ENCODE measurements at places on chromosomes 12 and 14.

GRCh38 chr14:21524575-21525490, 1.3 kb downstream of the SALL2 start:
- no peak for DNase-seq

- DNase-seq = no peak
Observed at GRCh38 chr12:52648012-52648550, 3.9 kb downstream of the KRT2 start.

DNA sequence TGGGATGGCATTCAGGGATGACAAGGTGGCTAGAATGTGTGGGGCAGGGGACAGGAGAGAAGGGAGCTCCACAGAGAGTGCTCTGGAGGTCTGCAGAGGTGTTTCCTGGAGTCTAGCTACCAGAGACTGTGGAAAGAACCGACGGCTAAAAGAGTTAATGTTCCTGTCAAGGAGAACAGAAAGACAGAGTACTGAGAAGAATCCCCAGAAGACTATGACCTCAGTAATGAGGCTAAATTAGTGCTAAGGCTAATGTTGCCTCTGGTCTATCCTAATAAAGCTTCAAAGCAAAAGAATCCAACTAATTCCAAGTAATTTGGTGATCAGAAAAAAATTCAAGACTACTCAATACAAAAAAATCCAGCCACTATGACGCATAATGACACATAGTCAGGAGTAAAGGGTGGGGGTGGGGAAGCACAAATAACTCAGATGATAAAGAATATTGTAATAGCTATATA, 44.7 kb downstream of the FERMT2 start:
- peak; percentile 94 for DNase-seq

DNA sequence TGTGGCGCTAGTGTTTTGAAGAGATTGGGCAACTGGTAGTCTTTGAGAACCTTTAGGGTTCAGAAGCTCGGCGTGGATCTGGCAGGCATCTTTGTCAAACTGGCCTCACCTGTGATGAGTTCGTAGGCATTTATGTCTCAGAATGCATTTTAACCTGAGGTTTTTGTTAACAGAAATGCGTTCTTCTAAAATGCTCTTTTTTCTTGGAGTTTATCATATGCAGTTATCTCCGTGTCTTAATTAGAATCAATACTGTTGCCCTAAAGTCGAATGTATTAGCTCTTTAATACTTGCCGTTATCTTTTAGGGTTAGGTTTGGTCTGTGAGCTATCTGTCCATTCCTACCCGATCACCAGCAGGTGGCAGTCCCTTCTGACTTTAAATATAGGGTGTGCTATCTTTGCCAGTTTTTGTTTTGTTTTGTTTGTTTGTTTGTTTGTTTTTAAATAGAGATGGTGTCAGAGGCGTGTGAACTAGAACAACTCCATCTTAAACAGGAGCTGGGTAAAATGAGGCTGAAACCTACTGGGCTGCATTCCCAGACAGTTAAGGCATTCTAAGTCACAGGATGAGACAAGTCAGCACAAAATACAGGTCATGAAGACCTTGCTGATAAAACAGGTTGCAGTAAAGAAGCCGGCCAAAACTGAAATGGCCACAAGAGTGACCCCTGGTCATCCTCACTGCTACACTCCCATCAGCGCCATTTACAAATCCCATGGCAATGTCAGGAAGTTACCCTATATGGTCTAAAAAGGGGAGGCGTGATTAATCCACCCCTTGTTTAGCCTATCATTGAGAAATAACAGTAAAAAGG, 1.4 kb downstream of the ATF1 start:
- DNase-seq = peak; percentile 63

DNA sequence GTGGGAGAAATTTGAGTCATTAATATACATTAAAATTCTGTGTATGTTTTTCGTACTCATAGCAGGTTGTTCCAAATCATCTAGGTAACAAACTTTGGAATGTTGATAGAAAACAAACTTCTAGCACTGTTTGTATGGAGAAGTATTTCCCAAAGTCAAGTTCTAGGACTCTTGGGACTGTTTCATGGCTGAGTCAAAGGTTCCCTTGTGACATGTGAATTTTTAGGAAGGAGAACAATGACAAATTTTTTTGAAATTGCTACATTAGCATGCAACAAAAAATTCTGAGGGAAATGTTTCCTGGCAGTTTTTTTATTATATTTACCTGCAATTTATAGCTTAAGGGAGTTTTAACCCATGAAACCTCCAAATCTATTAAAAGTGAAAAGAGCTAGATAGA, 73.8 kb downstream of the RASSF8 start:
- DNase-seq = no peak

DNA sequence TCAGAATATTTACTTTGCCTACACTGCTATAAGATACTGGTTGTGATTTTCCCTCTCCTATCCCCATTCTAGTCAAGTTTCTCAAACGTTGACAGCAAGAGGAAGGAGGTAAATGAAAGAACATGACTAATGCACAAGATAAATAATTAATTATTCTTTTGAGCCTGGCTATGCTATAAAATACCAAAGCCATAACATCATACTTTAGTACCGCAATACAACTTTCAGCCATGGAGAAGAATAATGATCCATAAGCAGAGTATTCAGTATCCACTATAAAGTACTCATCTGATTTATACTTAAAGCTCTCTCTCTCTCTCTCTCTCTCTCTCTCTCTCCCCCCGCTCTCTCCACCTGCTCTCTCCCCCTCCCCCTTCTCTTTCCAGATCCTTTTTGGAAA, 41.3 kb downstream of the TDG start:
- DNase-seq = peak; percentile 84

DNA sequence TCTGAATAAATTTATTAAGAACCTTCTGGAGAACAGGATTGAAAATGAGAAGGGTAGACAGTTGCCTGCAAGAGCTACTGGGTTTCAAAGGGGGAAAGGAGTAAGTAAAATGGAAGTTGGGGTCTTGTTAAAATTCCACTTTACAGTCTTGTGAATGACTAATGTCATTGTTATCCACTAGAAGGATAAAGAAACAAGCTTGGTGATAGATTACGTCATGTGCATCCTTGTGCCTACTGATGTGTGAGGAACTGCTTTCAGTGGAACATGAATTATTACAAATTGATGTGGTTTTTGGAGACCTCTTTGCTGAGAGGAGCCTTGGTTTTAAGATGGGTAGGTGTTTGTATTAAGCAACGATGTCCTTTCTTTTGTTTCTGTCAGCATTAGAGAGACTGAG, 272.5 kb upstream of the PRICKLE1 start:
- DNase-seq = peak; percentile 34

GRCh38 chr14:24395609-24396582, 2.9 kb upstream of the NYNRIN start:
- DNase-seq = peak; percentile 24

GRCh38 chr14:46054526-46054925, 597.1 kb downstream of the RPL10L start:
- peak; percentile 83 for DNase-seq

DNA sequence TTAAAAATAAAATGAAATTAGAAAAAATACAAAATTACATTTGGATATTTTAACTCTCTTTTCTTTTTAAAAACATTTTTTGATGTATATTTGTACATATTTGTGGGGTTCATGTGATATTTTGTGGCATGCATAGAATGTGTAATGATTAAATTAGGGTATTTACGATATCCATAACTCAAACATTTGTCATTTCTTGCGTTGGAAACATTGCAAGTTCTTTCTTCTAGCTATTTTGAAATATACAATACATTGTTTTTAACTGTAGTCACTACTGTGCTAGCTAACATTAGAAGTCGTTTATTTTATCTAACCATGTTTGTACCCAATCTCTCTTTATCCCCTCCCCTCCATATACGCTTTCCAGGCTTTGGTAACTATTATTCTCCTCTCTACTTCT, 13.9 kb upstream of the EIF2S3B start:
- no peak for DNase-seq

- DNase-seq = peak; percentile 31
Observed at GRCh38 chr12:116878567-116879508, 2.4 kb downstream of the HRK start.

GRCh38 chr12:64352181-64352580, 38.4 kb downstream of the C12orf56 start:
- no peak for DNase-seq

GRCh38 chr12:40215982-40216381, 8.8 kb upstream of the LRRK2 start:
- DNase-seq = no peak

GRCh38 chr14:65943916-65944410, 531.4 kb downstream of the FUT8 start:
- no peak for DNase-seq

DNA sequence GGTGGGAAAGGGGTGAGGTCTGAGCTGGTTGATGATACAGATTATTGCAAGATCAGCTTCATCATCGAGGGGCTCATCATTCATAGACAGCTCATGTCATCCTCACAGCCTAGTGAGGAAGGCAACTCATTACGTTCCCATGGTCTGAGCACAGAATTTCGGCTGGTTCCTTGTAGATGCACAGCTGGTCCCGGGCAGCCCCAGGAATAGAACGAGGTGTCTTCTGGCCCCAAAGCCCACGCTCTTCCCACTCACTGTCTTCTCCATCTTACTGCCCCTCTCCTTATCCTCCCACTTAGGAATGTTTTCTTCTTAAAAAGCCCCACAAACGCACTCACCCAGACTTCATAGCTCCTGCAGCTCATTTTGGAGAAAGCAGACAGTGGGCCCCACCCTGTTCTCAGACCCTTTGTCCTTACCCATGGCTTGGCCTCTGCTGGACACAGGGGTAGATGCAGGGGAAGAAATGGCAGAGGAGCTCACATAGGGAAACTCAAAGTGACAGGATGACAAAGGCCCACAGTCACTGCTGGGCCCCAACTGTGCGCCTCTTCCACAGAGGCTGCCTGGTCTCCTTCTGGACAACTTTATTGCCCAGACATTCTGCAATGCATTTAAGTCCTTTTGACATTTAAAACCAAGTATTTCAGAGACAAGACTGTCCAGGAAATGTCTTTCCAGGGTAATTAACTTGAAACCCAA, 162.2 kb downstream of the ADGRD1 start:
- DNase-seq = no peak

DNA sequence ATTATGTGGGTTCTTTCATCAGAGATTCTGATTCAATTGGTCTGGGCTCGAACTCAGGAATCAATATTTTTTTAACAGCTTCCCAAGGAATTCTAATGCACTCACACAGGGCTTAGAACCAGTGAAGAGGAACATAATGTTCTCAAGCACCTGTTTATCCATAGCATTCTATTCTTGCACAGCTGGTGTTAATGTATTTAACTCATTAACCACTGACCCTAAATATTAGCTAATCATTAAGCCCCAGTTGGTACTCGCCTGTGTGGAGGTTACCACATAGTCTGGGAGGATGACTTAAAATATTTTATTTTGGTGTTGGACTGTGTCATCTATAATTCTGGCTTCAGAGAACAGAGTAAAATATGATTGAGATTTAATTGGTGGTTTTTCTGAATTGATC, 45.3 kb downstream of the LRP6 start:
- no peak for DNase-seq

DNA sequence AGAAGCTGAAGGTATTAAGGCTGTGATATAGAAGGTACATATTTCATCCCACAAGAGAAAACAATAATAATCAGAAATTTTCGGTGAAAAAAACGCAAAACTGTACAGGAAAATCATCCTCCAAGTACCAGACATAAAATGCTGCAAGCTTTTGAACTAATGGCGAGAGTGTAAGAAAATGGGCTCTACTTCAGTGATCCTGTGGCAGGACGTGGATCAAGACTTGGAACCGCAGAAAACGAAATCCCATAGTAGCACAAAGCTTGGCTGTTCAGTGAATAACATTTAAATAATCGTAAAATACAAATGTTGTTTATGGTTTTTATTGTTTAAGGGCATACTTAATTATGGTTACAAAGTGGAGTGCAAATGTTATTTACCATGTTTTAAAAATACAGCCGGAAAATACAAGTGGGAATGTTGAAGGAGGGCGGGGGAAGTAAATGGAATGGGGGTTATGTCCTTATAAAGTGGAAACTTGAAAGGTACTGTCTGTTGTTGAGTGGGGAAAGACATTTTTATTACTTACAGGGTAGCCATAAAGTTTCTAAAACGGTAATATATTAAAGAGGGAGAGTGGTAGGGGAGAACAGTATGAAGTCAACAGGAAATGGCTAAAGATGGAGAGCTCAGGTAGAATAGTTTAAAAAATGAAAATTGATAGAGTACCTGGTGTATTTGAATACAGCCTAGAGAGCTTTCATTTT, 1.1 kb downstream of the SMIM10L1 start:
- peak; percentile 36 for DNase-seq

DNA sequence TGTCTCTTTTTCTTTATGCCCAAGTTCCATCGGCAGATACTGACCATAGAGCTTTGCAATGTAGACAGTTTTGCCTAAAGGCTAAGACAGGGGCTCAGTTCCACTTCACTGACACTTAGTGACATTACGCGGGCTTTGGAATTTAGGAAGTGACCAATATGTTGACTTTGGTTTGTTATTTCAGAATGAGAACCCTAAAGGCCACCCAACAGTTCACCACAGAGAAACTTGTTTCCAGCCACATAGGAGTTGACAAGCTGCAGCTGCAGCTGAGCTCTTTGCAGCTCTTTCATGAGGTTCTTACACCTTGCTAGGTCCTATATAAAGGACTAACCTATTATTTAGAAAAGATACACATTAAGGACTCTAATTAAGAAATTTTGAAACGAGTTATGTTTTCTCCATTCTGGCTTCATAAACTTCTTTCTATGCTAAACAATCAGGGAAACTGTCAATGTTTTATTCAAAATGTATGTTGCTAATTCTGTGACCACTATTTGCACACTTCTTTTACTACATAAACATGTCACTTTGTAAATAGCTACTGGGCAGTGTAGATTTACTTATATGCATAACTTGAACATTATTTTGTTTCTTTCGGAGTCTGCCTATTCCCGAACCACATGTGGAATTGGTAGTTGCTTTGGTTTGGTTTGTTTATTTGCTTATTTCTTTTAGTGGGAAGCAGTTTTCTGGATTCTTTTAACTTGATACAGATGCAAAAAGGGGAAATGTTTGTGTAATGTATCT, 18.5 kb upstream of the KLRD1 start:
- no peak for DNase-seq

DNA sequence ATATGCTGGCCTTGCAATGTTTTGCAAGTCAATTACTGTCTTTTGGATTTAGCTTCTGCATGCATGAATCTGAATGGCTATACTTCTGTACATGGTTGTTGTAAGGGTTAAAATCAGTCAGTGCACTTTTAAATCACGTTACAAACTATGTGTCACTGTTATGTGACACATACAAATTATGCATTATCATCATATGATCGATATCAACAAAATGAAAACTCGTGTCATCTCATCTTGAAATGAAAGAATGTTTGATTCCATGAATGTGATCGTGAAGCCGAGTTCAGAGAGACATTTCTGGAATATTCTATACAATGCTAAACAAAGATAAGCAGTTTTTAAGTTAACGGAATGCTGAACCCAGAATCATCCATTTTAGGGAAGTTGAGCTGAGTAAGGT, 116.5 kb downstream of the HMGA2 start:
- no peak for DNase-seq

Measured in EH (cell line).